ENCODE measurements at places on chromosomes 12 and 14.

DNA sequence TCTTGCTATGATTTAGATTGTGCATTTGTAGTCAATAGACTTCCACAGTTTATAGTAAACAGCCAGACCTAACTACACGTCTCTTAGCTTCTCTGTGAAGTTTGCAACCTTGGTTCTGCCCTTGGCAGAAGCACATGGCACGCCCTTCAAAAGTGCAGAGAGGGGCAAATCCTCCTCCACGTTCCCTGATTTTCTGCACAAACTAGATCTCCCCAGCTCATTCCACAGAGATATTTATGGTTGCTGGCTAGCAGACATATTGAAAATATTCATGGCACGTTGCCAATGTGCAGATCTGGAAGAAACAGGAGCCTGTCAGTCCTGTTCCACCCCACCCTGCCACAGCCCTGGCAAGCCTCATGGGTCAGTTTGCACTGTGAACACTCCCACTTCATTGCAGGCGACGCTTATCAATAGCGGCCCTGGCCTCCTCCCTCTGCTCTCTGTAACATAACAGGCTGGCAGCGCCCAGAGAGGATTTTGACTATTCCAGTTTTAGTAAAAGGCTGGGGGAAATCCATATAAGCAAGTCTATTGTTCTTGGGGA, 6.5 kb upstream of the LGALS3 start:
- no peak for DNase-seq

DNA sequence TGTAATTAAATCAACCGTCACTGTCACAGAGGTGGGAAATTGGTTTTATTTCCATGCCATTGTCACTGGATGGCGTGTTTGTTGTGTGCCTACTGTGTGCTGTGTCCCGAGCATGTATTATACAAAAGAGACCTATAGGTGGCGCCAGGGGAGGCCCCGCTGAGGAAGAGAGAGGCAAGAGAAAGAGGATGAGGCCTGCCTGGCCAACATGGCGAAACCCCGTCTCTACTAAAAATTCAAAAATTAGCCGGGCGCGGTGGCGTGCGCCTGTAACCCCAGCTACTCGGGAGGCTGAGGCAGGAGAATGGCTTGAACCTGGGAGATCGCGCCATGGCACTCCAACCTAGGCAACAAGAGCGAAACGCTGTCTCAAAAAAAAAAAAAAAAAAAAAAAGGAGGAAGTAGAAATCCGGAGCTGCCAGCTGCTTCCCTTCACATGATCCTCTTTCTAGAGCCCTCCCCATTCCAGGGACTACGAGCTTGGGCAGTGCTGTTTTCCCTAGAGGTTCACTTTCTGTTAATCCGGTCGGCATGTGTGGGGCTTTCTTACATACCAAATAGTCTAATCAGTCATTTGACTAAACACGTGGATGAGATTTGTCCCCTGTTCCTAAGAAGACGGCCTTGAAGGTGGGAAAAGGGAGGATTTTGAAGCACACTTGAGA, 6.4 kb upstream of the CCDC175 start:
- DNase-seq, result no peak

DNA sequence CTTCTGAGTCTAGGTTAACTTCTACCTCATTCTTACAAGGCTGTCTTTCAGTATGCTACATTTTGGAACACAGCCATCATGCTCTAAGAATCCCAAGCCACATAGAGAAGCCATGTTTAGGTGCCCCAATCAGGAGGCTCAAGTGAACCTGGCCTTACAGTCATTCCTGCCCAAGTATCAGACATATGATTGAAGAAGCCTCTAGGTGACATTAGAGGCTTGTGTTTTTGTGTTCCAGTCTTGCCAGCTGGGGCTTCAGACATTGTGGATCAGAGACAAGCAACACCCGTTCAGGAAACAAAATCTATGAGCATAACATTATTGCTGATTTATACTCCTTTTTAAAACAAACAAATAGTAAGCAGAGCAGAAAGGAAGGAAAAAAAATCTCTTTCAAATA, 8.1 kb upstream of the SLC16A7 start:
- DNase-seq, result no peak

DNA sequence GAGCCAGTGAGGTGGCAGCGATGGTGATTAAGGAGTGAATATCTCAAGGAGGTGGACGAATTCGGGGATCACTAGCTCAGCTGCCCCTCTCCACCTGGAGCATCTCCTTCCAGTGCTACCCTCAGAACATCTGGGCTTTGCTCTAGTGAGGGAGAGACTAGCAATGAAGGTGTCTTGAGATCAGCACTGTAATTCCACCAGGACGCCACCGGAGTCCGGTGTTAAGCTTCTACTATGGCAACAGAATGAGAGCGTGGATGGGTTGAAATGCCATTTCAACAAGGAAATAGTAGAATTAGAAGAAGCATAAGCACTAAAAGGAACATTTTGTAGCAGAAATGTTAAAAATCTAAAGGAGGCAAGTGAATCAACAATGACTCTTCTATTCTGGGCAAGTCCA, 61.1 kb downstream of the NTF3 start:
- no peak for DNase-seq

- DNase-seq, result peak; percentile 64
Measured at GRCh38 chr14:73758392-73759182, 44.4 kb upstream of the PNMA1 start.

DNA sequence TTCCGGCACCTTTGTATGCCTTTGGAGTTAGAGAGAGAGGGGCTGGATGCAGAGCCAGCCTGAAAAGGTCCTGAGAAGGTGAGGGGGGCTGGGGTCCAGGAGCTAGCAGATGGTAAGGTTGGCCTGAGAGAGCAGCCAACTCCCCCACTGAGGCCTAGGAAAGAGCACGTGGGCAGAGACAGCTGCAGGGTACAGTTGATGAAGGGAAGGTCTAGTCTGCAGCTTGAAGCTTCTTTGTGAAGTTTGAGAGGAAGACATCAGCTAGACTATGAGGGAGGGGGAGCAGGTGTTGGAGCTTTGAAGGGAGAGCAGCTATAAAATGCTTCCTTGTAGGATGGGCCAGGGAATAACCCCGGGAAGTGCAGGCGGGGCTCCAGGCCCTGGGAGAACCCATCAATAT, 289.3 kb upstream of the AMIGO2 start:
- no peak for DNase-seq

DNA sequence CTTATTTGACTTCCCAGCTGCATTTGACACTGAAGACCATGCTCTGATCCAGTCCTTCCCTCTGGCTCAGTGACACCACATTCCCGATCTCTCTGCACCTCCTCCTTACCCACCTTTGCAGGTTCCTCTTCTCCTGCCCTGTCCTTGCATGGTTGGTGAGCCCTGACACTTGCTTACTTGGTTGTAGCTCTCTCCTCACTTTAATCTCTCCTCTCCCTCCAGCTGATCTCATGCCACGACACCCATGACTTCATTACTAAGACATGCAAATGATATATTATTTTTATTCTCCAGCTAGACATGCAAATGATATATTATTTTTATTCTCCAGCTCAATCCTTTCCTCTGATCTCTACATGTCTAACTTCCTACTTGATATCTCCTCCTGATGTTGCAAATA, at the start of gene SERPINA9:
Gene SERPINA9, minus strand, starts transcription at position 175 of the 400 bp plus-strand sequence. CDS start 6,357 bp downstream, outside the sequence.
- DNase-seq, result no peak
